HuH-7 (cell line): ENCODE measurements at places on chromosomes 16 and 17.

DNA sequence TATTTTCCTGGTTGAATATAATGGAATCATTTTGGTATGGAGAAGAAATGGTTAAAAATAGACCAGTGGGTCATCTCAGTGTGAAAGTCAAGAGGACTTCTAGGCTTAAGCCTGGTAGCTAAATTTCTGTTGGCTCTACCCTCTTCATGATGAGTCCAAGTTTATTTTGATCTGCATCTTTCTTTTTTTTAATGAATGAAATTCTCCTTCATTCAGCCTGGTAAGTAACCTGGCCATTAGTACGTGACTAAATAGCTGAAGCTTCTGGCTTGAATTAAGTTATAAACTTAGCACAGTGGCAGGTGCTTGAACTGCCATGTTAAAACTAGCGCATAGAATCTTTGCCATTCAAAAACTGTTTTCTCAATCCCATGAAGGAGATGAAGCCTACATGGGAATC is 28.0 kb downstream of the NF1 start:
- no peak for DNase-seq

DNA sequence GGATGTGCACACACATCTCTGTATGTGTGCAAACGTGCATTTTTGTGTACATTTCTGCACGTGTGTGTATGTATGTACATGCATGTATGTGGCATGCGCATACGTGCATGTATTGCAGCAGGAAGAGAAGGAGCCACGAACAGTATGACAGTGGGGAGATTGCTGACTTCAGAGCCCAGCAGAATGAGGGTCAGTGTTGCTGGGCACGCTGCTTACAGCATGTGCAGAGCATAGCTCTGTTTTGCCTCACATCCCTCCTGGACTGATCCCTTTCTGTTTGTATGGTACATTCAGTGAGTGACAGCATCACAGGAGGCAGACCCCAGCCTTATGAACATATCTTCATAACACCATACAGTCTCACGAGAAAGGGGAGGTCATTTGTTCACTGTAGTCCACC is 934.0 kb upstream of the EEF2KMT start:
- no peak for DNase-seq

DNA sequence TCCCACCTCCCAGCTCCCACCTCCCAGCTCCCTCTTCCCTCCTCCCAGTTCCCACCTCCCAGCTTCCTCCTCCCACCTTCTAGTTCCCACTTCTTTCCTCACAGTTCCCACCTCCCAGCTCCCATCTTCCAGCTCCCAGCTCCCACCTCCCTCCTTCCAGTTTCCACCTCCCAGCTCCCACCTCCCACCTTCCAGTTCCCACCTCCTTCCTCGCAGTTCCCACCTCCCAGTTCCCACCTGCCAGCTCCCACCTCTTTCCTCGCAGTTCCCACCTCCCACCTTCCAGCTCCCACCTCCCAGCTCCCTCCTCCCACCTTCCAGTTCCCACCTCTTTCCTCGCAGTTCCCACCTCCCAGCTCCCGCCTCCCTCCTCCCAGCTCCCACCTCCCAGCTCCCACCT is 10.4 kb upstream of the MC1R start:
- DNase-seq: no peak

DNA sequence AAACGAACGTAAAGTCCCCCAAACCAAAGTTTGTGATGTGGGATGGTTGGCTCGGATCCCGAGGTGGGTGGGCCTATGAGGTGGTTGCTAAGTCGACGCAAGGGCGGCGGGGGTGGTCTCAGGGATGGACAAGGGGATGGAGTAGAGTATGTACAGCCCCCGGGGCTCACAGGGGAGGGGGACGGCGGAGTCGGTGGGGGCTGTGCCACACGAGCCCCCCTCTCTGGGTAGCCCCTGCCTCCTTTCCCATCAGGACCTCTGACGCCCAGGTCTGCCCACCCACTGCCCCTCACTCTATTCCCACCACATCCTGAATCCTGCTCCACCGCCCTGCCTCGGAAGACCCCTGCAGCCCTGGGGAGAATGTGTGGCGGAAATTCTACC is 15.2 kb downstream of the IL34 start:
- DNase-seq: no peak

GRCh38 chr16:83917152-83918120 is 18.5 kb downstream of the MLYCD start:
- DNase-seq: no peak

- DNase-seq: no peak
Observed at GRCh38 chr16:89561142-89561883, 831 bp downstream of the RPL13 start.

- DNase-seq: no peak
Observed at GRCh38 chr17:57767561-57767960, 22.5 kb upstream of the CCDC182 start.
